ENCODE measurements at places on chromosomes 3 and 15.

GRCh38 chr3:148975696-148976095 is 15.6 kb upstream of the GYG1 start:
- H3K4me1 ChIP-seq = no peaks in the 10 kb centered on the region
- H3K27me3 ChIP-seq = no peaks in the 10 kb centered on the region
- DNase-seq = no peak
- no peaks in the 10 kb centered on the region for H3K36me3 ChIP-seq

- H3K36me3 ChIP-seq = peaks cover 17% of the 10 kb centered on the region
- peak overlapping the region; percentile 93 for H3K27ac ChIP-seq
- no peaks in the 10 kb centered on the region for H3K27me3 ChIP-seq
- H3K4me1 ChIP-seq = peaks cover 48% of the 10 kb centered on the region
Measured at GRCh38 chr3:58084788-58085543, 76.7 kb downstream of the FLNB start.

DNA sequence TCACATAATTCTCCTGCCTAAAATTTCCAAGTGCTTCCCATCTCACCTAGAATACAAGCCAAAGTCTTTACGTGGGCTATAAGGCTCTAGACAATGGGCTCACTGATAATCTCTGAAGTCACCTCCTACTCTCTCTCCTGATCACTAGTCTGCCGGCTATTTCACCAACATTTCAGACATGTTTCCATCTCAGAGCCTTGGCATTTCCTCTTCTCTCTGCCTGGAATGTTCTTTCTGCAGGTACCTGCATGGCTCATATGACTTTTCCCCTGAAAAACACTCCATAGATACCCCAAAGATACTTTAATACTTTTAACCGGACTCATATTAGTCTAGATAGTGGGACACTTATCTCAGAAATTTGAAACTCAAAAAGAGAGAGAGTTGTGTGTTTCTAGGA is 32.7 kb downstream of the CD200 start:
- H3K4me1 ChIP-seq = peaks cover 5% of the 10 kb centered on the region
- H3K36me3 ChIP-seq = no peaks in the 10 kb centered on the region
- H3K4me3 ChIP-seq = no peak overlapping the region
- H3K27me3 ChIP-seq = no peaks in the 10 kb centered on the region
- no peak for DNase-seq
- H3K27ac ChIP-seq = no peak overlapping the region

- no peaks in the 10 kb centered on the region for H3K36me3 ChIP-seq
- no peak overlapping the region for H3K27ac ChIP-seq
- no peak for DNase-seq
- no peak overlapping the region for H3K4me3 ChIP-seq
Measured at GRCh38 chr3:4935347-4935746, 43.9 kb upstream of the BHLHE40 start.

DNA sequence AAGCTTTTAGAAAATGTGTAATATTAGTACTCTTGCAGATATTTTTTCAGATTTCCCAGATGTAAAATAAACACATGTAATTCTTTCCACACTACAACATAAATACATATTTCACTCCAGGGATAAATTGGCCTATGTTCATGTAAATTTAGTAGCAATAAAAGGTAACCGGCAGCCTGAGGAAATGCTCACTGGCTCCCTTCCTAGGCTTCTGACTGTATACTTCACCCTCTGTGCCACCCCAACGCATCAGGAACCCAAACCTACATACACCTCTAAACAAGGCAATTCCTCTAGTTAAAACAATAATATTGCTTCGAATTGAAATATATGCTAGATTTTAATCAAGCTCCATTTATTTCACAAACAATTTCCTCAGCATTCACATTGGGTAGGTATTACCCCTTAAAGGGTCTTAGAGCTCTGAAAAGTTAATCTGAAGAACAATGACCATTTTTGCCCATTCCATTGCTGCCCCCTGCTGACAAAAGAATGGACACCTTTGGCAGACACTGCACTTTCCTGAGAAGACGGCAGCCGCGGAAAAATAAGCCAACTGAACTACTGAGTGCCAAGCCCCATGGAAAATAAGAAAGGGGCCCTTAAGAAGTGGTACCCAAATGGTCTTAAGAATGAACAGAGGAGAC is 212.5 kb downstream of the OSBPL10 start:
- peaks cover 4% of the 10 kb centered on the region for H3K36me3 ChIP-seq
- H3K4me1 ChIP-seq = peaks cover 7% of the 10 kb centered on the region
- no peak overlapping the region for H3K4me3 ChIP-seq
- no peaks in the 10 kb centered on the region for H3K27me3 ChIP-seq
- peak; percentile 62 for DNase-seq
- no peak overlapping the region for H3K27ac ChIP-seq

- no peak overlapping the region for H3K27ac ChIP-seq
- H3K27me3 ChIP-seq = peaks cover 11% of the 10 kb centered on the region
- no peaks in the 10 kb centered on the region for H3K36me3 ChIP-seq
- H3K4me3 ChIP-seq = peak overlapping the region; percentile 15
- DNase-seq = peak; percentile 22
Measured at GRCh38 chr3:198079771-198080520, 119.9 kb downstream of the LMLN start.
